ENCODE measurements at places on chromosomes 4 and X.

DNA sequence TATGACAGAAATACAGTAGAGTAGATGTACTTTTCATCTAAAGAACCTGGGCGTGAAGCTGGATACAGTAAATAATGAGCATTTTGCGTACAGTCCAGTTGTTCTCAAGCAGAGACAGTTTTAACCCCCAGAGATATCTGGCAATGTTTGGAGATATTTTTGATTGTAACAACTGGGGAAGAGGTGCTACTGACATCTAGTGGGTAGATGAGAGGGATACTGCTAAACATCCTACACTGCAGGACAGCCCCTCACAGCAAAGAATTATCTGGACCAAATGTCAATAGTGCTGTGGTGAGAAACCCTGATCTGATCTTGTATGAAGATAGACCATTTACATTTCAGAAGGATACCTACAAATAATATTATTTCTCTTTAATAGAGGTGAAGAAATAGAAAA lies 200.2 kb upstream of the FAM47A start:
- DNase-seq, result no peak

DNA sequence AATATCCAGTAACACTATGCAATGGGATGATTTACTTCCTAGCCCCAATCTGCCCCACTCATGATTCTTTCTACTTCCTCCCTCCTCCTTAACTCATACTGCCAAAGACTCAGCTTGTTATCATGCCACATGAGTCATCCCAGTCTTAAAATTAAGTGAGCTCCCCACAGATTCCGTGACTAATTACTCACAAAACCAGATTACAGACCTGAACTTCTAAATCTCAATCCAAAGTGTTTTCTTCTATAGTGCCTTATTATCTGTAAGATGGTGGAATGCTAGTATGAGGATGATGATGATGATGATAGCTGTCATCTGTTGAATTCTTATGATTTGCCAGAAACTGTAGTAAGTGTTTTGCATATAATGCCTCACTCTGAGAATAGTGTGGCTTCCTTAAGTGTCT lies 27.7 kb upstream of the GPC3 start:
- DNase-seq, result no peak

GRCh38 chr4:38069271-38069760 lies 109.1 kb downstream of the PTTG2 start:
- no peak for DNase-seq

DNA sequence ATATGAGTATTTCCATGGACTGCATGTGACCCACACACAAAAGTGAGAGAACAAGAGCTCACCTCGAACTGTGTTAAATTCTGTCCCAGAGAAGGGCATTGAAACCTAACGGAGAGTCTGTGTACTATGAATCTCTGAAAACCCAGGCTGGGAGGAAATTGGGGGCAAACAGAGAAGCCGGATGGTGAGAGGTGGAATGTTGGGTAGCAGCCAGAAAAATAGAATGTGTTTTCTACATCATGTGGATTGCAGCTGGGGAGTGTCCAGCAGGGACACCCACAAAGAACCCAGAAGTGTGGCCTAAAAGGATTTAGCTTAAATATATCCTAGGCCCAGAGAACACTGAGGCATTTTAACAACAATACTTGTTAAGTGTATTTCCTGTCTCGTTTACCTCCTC lies 38.6 kb downstream of the MND1 start:
- DNase-seq, result no peak

DNA sequence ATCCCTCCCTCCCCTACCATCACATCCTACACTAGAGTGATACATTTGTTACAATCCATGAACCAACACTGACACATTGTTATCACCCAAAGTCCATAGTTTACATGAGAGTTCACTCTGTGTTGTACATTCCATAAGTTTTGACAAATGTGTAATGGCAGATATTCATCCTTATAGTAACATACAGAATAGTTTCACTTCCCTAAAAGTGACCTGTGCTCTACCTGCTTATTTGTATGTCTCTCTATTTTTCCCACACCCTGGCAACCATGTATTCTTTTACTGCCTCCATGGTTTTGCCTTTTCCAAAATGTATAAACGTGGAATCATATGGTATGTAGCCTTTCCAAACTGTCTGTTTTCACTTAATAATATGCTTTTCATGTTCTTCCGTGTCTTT lies 42.2 kb upstream of the HPGD start:
- no peak for DNase-seq
